Stimulated activated CD4-positive, alpha-beta T cell treated with anti-CD3 and anti-CD28 coated beads, TNF-alpha, amount 100 ng/mL, for 1 hour (primary cell): ENCODE measurements at places on chromosomes 2 and 18.

DNA sequence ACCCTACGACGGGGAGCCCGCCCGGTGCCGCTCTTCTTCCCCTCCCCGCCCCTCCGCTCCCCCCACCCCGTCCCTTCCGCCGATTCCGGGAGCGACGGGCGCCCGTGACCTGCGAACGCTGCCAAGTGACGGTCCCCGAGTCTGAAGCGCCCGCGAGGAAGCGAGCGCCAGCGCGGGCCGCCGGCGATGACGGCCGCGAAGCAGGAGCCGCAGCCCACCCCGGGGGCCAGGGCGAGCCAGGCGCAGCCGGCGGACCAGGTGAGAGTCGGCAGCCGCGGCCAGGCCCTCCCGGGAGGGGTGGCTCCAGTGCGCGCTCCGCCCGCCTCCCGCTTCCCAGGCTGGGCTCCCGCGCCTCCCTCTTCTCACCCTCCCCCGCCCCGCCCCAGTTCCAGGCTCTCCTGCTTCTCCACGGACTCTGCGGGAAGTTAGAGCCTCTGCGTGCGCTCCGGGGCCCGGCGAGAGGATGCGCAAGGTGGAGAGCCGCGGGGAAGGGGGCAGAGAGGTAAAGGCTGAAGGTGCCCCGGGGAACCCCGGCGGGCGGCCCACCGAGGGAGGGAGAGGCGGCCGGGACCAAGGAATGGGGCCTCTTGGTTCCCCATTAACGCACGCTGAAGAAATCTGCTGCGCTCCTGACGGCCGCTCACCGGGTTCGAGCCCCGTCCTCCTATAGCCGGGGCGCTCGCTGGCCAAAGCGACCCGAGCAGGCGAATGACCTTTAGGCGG lies 719.5 kb downstream of the DPP10 start:
- DNase-seq, result no peak

DNA sequence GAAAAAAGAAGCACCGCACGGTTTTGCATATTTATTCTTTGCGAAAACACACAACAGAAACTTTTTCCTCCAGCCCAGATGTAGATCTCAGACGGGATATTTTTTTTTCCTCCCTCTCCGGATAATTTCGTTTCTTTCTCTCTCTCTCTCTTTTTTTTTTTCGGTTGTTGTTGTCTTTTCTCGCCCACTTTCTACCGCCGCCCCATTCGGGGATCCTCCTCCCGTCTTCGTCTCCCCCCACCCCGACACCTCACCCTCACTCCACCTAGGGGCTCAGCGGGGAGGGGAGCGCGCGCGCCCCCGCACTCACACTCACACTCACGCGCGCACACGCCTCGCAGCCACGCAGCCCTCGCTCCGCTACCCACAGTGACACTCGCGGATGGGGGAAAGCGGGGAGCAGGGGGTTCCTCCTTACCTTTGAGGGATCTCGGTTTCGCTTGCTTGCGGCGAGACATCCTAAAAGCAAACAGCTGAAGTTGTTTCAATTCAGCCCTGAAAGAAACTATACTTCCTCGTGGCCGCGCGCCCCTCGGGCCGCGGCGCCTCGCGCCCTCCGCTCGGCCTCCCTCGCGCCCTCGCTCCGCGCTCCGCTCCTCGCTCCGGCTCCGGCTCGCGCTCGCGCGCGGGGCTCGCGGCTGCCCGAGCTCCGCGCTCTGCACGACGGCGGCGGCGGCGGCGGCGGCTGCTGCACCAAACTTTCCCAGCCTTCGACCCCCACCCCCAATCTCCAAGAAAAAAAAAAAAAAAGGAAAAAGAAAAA lies 1.3 kb downstream of the ZNF521 start:
- no peak for DNase-seq

DNA sequence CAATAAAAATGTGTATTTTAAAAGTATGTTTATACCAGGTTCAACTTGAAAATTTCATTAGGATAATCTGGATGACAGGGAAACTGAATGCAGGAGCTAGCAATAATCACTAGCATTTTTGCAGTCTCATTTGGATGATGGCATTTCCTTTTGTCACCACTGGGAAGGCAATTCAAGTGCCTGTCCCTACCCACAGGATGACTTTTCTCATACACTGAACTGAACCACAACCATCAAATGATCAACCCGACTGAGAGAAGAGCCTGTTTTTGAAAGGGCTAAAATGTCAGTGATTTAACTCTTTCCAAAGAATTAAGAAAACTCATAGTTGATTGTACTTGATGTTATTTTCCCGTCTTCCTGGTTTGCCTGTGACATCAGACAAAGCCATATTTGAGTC lies 115.0 kb downstream of the FAM124B start:
- no peak for DNase-seq

DNA sequence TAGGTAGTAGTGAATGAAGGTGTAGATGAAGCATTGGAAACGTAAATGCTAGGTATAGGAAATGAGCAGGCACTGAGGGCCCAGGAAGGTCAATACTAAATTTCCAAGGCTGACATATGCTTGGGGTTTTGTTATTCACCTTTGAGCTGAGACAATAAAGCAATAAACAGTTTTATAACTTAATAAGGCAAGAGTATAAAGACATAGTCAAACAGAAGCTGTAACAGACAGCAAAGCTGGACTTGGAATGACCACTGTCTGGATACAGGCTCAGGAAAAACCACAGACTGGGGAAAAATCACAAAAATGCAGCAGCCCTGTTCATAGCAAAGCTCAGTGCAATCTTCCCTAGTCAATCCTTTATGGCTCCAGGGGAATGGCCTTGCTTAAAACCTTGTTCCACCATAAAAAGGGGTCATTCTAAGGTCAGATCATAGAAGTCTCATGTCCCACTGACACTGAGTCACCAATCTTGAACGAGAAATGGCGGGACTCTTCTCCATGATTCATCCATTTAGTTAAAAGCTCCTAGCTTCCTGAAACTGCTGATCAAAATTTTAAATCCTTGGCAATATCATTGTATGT lies 493.3 kb downstream of the CMPK2 start:
- DNase-seq, result no peak

- DNase-seq, result no peak
Measured at GRCh38 chr2:7905756-7906155, 776.1 kb upstream of the ID2 start.

DNA sequence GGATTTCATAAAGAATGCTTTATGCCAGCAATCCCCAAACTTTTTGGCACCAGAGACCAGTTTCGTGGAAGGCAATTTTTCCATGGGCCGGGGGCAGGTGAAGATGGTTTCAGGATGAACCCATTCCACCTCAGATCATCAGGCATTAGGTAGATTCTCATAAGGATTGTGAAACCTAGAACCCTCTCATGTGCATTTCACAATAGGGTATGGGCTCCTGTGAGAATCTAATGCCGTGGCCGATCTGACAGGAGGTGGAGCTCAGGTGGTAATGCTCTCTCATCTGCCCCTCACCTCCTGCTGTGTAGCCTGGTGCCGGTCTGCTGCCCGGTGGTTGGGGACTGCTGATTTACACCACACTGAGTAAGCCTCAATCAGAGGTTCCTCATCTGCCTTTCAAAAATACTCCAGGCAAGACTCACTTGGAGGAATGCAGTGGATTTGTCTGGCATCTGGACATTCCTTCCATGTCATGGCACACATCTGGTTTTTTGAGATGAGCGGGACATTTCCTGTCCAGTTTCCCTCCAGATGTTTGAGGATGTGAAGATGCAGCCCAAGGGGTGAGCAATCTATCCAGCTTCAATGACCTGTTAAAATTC lies 185.8 kb downstream of the VAPA start:
- no peak for DNase-seq

DNA sequence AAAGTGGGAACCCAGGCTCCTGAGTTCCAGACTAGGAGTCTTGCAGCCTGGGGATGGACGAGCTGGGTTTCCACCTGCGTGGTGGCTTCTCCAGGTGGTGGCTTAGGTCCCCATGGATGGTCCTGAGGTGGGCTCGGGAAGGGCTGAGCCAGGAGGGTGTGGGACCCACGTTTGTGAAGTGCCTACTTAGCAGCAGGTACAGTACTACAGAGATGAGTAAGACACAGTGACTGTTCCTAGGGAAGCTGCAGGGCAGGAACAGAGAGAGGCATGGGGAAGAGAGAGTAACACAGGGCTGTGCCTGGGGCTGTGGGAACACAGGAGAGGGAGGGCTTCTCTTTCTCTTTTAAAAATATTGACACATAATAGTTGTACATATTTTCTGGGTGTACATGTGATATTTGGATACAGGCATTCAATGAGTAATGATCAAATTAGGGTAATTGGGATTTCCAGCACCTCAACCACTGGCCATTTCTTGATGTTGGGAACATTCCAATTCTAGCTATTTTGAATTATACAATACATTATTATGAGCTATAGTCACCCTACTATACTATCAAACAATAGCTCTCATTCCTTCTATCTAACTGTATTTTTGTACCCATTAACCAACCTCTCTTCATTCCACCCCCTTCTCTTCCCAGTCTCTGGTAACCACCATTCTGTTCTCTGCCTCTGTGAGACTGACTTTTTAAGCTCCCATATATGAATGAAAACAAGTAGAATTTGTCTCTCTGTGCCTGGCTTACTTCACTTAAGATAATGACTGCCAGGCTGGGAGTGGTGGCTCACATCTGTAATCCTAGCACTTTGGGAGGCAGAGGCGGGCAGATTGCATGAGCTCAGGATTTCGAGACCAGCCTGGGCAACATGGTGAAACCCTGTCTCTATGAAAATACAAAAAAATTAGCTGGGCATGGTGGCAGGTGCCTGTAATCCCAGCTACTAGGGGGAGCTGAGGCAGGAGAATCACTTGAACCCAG lies 15.0 kb downstream of the TOGARAM2 start:
- DNase-seq, result no peak

GRCh38 chr2:106020821-106021661 lies 173.1 kb downstream of the UXS1 start:
- DNase-seq, result no peak

- no peak for DNase-seq
Measured at GRCh38 chr2:120525056-120526046, 179.4 kb downstream of the INHBB start.

- no peak for DNase-seq
Measured at GRCh38 chr2:9712263-9712662, 81.5 kb upstream of the YWHAQ start.

DNA sequence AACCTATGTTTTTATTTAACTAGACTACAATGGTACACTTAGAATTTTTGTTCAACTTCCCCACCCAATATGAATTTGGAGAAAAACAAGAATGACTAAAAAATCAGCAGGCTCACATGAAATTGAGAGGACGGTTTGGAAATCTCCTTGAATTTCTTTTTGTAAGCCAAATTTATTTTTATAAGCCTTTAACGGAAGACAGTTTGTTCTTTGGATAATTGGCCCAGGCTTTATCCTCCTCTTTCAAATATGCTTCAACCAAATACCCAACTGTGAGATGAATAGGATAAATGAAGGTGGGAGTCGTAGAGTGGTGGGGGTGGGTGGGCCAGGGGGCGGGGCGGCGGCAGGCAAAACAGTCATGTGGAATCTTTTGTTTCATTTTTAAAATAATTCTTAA lies 60.6 kb downstream of the FMNL2 start:
- no peak for DNase-seq

DNA sequence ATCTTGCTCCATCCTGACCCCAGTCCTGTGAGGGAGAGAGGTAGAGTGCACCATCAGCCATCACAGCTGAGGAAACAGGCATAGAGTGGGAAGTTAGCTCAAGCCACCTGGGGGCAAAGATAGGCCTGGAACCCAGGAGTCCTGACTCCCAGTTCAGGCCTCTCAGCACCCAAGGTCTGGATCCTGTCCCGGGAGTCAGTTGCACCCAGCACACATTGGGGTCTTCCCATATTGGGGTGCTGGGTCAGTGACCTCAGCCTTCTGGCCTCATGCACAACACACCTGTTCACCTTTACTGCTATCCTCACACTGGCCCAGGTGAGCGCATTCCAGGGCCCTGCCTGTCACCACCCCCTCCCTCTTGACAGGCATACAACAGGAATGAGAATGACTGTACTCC lies 24.7 kb downstream of the ST8SIA5 start:
- no peak for DNase-seq

- no peak for DNase-seq
Measured at GRCh38 chr2:200320991-200321390, 14.5 kb downstream of the SPATS2L start.

DNA sequence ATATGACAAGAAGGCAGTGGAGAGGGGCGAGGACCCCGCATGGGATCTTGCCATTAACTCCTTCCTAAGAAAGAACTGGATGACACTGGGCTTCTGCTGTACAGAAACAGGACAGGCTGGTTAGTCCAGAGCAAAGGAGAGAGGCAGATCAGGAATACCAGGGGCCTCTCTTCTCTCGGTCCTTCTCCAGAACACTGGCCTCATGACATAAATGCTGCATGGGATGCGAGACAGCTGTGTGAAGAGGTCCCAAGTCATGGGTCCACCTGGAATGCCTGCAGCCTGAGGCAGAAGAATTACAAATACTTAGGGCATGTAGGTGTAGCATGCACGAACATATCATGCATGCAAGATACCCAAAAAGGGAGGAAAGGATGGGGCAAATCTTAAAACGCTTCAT lies 9.1 kb downstream of the MBOAT2 start:
- no peak for DNase-seq

- no peak for DNase-seq
Measured at GRCh38 chr2:134739879-134740301, 21.1 kb upstream of the TMEM163 start.

DNA sequence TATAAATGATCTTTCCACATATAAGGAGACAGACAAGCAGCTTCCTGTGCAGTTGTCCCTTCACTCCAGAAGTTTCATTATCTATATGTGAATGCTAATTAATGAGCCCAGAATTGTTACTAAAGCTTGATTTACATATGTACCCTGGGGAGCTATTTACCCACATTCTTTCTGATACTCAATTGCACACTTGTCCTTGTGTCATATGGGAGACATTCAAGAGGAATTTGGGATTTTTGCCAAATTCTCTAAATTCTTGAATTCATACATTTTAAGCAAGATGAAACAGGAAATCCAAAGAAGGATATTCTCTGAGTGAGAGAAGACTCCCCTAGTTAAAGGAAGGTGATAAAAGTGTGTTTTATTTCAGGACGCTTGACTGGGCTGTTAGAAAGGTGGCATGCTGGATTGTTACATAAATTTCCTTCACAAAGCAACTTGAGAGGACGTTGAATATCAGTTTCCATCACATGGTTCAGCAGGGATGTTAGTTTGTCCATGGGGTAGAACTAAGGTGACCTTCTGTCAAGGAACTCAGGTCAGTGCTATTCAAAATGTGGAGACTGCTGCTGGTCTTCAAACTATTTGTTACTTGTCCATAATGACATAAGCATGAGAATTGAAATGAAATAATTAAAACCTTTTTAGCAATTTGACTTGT lies 368.2 kb downstream of the IRS1 start:
- DNase-seq, result no peak

- no peak for DNase-seq
Measured at GRCh38 chr2:105754011-105754410, 9.3 kb downstream of the NCK2 start.

GRCh38 chr2:170022692-170023091 lies 155.3 kb upstream of the MYO3B start:
- no peak for DNase-seq

DNA sequence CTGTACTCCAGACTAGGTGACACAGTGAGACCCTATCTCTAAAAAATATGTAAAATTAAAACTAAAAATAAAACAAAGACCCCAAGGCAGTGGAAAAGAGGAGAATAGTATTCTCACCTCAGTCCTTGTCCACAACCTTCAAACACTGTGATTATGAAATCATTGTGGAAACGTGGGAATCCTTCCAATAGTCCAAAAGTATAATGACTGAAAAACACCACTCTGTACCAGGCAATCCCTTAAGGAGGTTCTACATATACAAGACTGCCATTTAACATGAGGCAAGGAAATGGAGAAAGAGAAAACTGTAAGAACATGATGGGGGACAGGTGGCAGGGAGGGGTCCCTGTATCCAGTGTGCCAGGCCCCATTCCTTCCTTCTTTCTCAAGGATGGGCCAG lies 66.1 kb downstream of the ACVR1 start:
- no peak for DNase-seq
